Left lobe of liver (tissue), 2 donors: ENCODE measurements at places on chromosomes 5 and 9. TPM values are rescaled to one million over a fixed set of nuclear protein-coding genes. Genes with fewer than 3 reads are reported as not detected.

DNA sequence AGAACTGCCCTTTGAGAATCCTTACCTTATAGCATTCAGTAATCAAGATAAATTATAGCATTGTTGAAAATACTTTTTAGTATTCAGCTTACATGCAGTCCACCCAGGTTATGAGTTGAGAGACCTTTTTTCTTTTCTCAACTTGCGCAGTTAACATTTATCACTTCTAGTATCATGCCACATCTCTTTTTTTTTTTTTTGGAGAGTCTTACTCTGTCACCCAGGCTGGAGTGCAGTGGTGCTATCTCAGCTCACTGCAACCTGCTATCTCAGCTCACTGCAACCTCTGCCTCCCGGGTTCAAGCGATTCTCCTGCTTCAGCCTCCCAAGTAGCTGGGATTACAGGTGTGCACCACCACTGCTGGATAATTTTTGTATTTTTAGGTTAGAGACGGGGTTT, 29.0 kb downstream of the LRRC70 start:
- no peak for DNase-seq

DNA sequence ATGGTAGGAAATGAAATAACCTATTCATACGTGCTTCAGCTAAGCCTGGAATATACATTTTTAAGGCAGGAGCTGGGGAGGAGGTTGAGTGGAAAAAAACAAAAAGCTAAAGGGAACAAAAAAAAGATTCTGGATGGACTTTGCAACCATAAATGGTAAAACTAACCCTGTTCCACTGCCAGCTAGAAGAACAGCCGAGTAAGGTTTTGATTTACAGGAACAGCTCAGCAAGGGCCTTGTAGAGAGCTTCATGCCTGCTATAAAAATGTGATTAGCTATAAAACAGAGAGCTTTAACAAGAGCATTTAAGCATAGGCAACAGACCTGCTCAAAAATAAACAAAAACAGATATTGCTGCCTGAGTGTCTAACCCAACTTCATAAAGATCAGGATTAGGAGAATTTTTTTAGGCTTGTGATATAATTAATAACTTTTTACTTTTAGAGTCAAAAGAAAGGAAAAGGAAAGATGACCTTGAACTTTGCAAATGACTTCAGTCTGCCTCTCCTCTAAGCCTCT, 194.8 kb downstream of the FBXL7 start:
- DNase-seq: no peak

- no peak for DNase-seq
These were observed 732 bp upstream of the MCIDAS start for GRCh38 chr5:55227664-55228430.

GRCh38 chr5:158513490-158514318, 586.0 kb downstream of the EBF1 start:
- no peak for DNase-seq

DNA sequence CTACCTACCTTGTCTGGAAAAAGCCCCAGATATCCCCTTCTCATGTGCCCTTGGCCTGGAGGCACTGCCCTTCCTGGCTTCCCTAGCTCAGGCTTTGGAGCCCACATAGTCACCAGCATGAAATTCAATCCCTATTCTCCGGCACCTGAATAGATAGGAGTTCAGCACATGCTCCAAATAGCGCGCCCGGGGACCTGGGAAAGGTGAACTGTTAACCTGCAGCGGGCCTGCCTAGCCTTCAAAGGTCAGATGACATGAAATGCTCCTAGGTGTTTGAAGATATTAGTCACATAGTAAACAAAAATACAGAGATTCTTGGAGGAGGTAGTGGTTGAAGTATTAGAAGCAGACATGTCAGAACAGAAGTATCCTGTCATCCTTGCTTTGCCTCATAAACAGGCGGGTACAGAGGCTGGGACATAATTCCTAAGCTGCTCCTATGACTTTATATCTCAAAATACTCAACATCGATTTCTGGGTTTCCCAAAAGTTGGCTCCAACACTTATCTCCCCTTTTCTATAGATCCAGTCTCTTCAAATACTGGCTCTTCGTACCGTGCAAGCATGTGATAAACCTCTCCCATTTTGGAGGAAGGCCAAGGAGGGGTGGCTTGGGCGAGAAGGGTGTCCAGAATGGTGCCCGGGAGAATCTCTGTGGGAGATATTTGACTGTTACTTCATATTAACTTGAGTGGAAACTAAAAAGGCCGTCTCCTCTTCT, 88.0 kb upstream of the ANKH start:
- DNase-seq: no peak

DNA sequence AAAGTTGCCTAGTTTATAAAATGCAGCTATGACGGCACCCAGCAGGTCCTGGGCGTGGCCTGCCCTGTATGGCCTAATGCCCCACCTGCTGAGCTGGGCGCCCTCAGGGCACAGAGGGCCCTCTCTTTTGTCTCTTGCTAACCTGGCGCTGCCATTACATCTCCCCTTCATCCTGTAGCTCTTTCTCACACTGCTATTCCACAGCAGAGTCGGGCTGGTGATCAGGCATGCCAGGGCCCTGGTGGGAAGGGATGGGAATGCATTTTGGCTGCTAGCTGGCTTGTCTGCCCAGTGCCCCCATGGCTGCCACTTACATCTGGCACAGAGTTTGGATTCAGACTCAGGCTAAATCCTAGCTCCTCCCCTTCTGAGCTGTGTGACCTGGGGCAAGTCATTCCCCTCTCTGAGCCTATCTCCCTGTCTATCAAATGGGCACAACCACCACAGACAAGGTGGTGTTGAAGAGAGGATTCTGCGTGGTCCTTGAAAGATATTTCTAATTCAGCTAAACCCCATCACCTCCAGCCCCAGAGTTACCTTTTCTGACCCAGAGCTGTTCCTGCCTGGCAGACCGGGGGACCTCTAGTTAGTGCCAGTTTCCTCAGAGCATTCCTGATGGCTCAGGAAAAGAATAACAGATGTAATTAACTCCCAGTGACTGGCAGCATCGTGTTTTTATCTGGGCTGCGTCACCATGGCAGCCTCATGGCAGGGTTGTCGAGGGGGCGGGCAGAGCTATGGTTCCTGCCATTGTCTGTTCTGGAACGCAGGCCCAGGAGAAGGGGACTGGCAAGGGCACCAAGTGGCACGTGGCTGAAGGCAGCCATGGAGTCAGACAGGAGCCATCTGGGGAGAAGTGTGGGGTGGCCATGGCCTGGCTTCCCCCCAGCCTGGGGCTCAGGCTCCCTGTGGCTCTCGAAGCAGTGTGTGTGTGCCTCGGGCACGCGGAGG, 6.3 kb downstream of the PRR7 start:
- no peak for DNase-seq

- no peak for DNase-seq
These were observed 869.6 kb downstream of the MAT2B start for GRCh38 chr5:164375051-164375450.

DNA sequence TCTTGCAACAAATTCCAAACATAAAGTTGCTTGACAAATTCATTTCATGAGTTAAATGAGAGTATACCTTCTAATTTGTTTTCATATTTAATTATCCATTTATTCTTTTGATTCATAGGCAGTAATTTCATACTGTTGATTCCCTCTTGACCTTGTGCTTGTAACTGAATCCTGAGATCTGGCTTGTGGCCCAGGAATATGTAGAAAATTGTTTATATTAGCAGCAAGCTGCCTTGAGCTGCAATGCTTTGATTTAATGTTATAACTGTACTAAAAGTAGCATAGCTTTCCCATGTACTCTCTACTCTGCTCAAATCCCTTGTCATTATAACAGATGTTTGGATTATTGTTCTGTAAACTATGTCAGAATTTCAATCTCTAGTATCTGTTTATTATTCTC, 780.7 kb downstream of the NR2F1-AS1 start:
- DNase-seq: no peak

DNA sequence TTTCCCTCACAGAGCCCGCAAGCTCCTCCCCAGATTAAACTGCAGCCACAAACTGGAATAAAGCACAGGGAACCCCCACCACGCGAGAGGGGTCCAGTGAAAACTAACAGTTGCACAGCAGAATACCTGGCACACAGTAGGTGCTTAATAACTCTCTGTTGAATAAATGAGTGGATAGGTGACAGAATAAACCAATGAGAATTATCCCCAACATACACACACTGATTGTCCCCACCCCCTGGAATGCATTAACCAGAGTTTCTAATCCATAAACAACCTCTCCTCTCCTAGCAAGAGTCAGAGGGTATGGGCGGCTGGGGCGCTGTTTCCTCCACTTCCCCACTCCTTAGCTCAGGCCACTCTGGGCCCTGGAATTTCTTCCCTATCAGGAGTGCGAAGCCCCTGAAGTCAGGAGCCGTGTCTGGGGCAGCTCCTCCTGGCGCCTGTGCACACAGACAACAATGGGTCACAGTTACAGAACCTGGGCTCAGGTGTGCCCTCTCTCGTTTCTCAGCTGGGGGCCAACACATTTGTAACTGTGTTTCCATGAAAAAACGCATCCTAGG, 27.6 kb downstream of the RAPGEF1 start:
- DNase-seq: no peak

DNA sequence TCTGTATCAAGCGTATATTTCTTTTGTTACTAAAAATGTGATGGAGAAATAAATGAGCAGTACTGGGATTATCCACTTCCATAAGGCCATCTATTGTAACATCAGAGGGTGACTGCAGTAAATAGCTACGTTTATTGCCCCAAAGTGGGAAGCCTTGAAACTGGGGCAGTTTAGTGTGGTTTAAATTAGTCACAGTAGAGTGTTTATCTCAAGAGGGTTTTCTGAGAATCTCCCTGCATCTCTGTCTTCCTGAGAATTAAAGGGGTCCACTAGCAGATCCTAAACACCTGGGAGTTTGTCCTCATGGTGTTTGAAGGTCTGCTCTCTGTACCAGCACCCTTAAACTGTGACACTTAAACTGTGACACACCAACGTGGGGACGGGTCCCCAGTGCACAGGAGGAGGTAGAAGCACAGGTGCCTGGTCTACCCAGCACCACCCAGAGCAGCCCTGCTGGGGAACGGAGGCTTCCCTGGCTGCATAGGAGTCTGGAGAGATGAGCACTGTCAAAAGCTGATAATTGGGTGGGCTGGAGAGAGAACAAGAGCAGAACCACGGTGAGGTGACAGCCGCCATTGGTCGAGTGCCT, 25.2 kb downstream of the PRRC2B start:
- DNase-seq: no peak

DNA sequence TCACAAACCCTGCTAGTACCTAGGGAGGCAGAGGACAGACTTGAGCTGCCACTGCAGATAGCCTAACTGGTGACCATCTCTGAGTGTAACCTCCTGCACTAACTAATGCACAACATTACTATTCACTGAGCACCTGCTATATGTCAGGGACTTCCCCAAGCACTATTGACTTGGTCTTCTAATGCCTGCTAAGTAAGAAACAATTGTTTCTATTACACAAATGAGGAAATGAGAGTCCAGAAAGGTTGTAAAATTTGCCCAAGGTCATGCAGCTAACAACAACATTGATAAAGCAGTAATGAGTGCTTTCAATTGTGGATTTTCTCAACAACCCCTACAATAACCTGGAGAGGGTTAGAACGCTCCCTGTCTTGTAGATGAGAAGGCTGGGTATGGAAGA, 183.7 kb downstream of the ZNF462 start:
- DNase-seq: no peak

- peak; percentile 55 for DNase-seq
These were observed 28.1 kb downstream of the ARHGAP26 start for GRCh38 chr5:142798099-142798770.

GRCh38 chr5:124492444-124493224, 253.8 kb downstream of the ZNF608 start:
- DNase-seq: no peak

DNA sequence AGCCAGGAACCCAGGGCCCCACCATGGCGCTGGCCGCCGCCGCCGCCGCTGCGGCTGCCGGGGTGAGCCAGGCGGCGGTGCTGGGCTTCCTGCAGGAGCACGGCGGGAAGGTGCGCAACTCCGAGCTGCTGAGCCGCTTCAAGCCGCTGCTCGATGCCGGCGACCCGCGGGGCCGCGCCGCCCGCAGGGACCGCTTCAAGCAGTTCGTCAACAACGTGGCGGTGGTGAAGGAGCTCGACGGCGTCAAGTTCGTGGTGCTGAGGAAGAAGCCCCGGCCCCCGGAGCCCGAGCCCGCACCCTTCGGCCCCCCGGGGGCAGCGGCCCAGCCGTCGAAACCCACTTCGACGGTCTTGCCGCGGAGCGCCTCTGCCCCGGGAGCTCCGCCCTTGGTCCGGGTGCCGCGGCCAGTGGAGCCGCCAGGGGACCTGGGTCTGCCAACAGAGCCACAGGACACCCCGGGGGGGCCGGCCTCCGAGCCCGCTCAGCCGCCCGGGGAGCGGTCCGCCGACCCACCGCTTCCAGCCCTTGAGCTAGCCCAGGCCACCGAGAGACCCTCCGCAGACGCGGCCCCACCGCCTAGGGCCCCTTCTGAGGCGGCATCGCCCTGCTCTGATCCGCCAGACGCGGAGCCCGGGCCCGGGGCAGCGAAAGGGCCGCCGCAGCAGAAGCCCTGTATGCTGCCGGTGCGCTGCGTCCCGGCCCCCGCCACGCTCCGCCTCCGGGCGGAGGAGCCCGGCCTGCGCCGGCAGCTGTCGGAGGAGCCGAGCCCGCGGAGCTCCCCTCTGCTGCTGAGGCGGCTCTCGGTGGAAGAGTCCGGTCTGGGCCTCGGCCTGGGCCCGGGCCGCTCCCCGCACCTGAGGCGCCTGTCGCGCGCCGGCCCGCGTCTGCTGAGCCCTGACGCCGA, 749 bp downstream of the SOWAHA start:
- DNase-seq: no peak

GRCh38 chr5:157303667-157304327, 37.9 kb downstream of the CYFIP2 start:
- peak; percentile 74 for DNase-seq

GRCh38 chr9:21684831-21685362, 117.5 kb upstream of the MTAP start:
- DNase-seq: no peak

- peak; percentile 39 for DNase-seq
These were observed 144.9 kb downstream of the BARX1 start for GRCh38 chr9:93810028-93810971.

DNA sequence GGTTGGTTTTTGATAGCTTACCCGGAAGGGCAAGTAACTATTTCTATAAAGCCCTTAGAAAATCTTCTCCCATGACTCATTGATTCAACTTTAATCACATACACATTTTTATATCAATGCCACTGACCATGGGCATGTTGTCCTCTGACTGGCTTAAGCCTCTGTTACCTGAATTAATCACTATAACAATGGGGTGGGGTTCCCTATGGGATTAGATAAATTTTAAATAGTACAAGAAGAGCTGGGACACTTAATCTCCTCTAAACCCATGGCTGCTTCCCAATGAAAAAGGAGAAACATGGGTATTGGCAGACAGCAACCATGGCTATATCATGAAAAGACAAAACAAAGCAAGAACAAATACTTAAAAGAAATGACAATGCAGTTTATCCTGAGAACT, 636.2 kb downstream of the BRINP1 start:
- no peak for DNase-seq

RASEF gene
- total RNA-seq: 2.4 TPM

MARCOL gene
- total RNA-seq: not detected

CFAP77 gene
- not detected for total RNA-seq

SMIM33 gene
- not detected for total RNA-seq

SIT1 gene
- total RNA-seq: 0.23 TPM

ENTPD2 gene
- total RNA-seq: 1.7 TPM

SEMA5A gene
- 5.7 TPM for total RNA-seq

SLC28A3 gene
- 0.10 TPM for total RNA-seq

ZNF367 gene
- 1.0 TPM for total RNA-seq

NUP214 gene
- 21.9 TPM for total RNA-seq

SMIM27 gene
- total RNA-seq: 5.2 TPM
